ENCODE measurements at places on chromosomes 5 and 9.

DNA sequence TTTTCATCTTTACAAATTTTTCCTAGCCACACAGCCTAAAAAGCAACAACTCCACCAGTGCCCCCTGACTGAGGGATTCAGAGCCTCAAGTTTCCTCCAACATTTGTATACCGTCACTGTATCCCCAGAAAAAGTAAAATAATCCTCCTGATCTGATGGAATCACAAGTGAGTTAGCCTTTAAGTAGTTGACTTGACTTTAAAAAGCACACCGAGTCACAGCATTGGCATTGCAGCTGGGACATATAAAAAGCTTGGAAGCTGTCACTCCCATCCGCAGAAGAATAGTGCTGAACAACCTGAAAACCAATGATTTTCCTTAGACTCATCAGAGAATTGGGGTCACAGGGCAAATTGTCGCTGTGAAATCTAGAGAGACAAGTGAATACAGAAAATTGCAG lies 41.6 kb upstream of the FBN2 start:
- no peak for DNase-seq

DNA sequence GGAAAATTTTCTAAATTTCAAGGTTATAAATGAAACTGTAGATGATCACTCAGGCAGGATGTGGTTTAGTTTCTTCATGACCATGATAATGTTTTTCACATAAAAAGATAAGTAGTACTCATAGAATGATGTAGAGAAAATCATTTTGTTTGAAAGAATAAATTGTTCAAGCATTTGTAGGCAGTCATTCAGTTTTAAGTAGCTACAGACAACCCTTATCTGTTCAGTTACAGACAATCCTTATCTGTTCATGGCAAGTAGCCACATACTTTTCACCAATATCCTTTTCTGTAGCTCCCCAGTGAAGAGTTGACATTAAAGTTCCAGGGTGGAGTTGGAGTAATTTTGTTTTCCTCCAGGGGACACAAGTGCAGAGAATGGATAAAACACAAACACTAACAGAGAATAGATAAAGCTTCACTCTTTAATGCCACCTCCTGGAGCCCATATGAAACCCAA lies 278.1 kb upstream of the TNC start:
- DNase-seq = no peak

GRCh38 chr5:142640316-142641005 lies 45.4 kb downstream of the FGF1 start:
- DNase-seq = no peak

DNA sequence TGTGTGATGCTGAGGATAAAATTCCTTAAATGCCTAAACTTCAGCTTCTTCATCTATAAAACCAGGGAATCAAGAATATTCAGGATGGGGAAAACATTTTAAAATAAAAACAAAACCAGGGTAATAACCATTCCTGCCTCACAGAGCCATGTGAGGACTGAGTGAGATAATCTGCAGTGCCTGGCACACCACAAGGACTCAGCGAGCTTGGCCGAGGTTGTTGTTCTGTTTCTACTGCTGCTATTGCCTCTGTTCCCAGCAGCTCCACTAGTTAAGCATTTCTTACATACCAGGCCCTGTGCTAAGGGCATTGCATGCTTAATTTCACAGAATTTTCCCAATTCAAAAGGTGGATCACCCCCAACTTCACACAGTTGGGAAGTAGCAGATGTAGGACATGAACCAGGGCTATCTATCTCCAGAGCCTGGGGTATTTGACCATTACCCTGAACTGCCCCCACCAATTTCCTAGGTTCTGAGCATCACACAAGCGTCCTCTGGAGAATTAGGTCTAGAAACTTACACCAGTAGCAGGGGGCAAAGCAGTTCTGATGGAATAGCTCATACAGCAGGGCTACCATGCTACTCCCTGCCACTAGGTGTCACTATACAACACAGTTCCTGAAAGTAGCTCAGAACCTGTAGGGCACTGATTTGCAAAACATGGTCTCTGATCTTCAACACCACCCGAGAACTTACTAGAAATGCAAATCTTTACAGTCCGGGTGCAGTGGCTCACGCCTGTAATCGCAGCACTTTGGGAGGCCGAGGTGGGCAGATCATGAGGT lies 74.3 kb downstream of the LRSAM1 start:
- DNase-seq = no peak

All from activated CD8-positive, alpha-beta memory T cell treated with anti-CD3 and anti-CD28 coated beads for 4 hours (primary cell).